Bronchial epithelial cell (primary cell): ENCODE measurements at places on chromosomes 3 and 15.

- no peak for DNase-seq
These were observed 1155.0 kb downstream of the ZPLD1 start for GRCh38 chr3:103589770-103590169.

- DNase-seq = peak; percentile 17
These were observed 432 bp upstream of the RAD54L2 start for GRCh38 chr3:51538115-51538458.

DNA sequence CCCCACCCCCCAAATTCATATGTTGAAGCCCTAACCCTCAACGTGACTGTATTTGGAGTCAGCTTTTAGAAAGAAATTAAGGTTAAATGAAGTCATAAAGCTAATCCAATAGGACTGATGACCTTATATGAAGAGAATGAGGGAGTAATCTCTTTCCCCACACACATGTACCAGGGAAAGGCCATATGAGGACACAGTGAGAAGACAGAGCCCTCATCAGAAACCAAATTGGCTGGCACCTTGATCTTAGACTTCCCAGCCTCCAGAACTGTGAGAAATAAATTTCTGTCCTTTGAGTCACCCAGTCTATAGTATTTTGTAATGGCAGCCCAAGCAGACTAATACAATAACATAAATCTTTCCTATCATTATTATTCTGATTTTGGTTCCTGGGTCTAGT lies 194.7 kb upstream of the NANOGP8 start:
- DNase-seq = peak; percentile 29

DNA sequence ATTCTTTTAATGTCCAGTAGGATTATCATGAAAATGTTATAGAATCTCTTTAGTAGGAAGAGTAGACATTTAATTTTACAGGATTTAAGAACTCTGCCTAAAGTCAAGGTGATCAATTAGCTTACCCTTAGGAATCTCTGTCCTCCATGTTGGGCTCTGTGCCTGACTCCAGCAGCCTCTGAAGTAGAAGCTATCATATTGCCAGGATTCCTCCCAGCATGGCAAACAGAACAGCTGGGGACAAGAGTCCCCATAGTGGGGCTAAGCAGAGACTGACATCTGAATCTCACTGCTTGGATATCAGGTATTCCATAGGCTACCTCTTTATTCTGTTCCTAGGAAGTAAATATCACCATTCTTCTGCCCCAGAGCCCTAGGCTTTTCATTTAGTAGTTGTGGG lies 1.5 kb downstream of the SLC15A2 start:
- no peak for DNase-seq

DNA sequence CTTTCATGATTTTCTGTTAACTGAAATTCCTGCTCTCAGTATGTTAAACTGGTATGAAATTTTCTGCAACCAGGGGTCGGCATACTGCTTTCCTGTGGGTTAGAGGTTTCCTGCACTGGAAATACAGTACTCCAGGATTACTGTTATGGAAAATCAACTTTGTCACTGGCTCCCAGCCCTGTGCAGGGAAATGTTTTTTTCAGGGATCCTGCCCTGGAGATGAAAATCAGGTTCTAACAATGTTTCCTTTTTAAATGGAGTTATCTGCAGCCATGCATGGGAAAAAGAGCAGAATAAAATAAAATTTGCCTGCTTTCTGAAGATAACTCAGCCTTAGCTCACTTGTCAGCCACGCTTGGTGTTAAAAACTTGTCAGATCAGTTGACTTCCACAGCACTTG lies 220.4 kb downstream of the IL5RA start:
- no peak for DNase-seq

DNA sequence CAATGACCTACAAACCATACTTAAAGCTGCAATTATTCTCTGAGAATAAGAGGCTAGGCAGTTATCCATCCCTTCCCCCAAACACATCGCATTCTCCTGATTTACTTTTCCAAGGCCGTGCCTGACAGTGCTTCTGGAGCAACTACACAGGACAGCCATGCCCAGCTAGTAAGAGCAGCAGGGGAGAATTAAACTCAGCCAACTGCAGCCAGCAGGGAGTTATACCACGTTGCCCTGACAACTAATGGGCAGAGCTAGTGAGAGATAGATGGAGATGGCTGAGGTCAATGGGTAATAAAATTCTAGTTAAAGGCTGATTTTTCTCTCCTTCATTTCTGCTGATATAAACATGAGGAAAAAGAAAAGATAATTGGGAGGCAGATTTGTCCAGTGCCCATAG lies 193.8 kb upstream of the PPP2R3A start:
- no peak for DNase-seq
